ENCODE measurements at places on chromosomes 7 and 10.

DNA sequence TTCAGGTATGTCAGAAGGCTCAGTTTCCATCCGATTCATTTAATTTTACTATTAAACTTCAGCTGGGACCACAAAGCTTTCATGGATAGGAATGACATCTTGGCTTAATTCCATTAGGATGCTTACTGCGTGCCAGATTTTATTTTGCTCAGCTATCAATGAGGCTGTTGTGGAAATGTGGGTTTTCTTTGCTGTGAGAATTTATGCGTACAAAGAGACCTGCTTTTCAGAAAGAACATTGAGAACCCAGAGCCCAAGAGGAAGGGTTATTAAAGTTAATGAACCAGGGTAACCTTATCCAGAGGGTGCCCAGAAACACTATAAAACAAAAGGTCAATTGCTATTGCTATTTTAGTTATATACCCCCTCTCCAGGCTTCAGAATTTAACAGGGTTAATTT is 98.3 kb downstream of the MKLN1 start:
- DNase-seq: no peak

DNA sequence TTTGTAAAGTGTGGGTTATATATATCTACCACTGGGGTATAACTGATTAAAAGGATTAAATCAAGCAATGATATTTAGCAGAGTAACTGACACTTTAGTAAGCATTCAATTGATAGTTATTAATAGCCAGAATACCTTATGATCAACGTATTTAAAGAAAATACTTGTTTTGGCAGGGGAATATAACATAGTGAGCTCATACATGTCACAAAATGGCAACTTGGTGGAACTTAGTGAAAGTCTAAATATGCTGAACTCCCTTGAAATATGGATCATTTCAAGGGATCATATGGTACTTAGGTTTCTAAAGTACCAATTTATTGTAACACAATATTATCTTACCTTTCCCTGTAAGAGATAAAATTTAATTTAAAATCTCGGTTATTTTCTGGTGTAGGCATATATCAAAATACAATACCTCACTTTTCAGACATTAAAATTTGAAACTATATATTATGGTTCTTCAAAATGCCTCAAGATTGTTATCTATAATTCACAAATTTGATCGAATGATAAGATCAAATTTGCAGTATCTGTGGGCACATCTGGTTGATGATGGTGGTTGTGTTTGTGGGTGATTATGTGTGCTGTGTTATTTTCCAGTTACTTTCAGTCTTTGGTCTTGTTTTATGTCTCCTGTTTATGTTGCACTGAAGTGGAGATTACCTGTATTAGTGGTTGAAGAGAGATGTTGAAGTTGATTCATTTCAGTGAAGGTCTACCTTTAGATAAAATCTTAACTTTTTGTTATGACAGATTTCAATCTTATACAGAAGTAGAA is 5.2 kb downstream of the ARL4A start:
- DNase-seq: no peak

GRCh38 chr10:80319318-80319717 is 29.9 kb upstream of the MAT1A start:
- DNase-seq: no peak

GRCh38 chr10:91613411-91614187 is 19.3 kb downstream of the PPP1R3C start:
- no peak for DNase-seq

GRCh38 chr10:8050556-8051108 is 3.9 kb upstream of the GATA3 start:
- DNase-seq: no peak

GRCh38 chr10:116007256-116007891 is 265.6 kb downstream of the GFRA1 start:
- no peak for DNase-seq

DNA sequence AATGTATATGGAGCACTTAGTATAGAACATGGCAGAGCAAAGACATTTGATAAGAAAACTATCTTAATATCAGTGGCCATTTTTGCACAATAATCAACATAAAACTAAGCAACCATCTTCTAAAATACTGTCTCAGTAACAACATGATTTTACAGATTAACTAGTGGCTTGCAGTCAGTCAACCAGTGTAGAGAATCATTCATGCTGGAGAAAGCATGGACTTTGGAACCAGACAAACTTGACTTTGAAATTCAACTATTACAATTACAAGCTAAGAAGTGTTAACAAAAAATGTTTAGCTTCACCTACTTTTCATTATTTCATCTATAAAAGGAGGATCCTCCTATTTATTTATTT is 27.7 kb downstream of the CUBN start:
- DNase-seq: no peak

GRCh38 chr10:71708301-71708703 is 11.3 kb downstream of the C10orf105 start:
- DNase-seq: peak; percentile 49

DNA sequence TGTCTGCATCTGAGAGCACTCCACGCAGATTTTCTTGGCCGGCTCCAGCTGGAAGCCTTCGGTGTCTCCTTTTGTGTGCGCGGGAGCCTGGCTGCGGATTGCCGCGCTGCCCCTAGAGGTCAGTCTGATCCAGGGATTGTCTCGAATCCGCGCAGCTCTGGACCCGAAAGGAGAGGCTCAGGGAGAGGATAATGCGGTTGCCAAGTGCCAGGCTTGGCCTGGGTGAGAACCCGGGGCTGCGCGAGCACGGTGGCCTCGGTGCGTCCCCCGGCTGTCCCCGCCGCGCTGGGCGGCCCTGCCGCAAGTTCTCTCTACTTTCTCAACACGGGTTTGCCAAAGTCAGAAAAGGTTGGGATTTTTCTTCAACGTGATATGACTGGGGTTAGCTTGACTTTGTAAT is 140.9 kb downstream of the ADCYAP1R1 start:
- peak; percentile 2 for DNase-seq
